Mesothelial cell of epicardium (in vitro differentiated cells): ENCODE measurements at places on chromosomes 11 and 22. TPM values are rescaled to one million over a fixed set of nuclear protein-coding genes. Genes with fewer than 3 reads are reported as not detected.

GRCh38 chr11:61918938-61919704, 1.8 kb upstream of the RAB3IL1 start:
- DNase-seq, result no peak
- peak overlapping the region; percentile 66 for H3K27ac ChIP-seq
- H3K4me1 ChIP-seq, result peaks cover 49% of the 10 kb centered on the region
- H3K27me3 ChIP-seq, result peaks cover 42% of the 10 kb centered on the region

DNA sequence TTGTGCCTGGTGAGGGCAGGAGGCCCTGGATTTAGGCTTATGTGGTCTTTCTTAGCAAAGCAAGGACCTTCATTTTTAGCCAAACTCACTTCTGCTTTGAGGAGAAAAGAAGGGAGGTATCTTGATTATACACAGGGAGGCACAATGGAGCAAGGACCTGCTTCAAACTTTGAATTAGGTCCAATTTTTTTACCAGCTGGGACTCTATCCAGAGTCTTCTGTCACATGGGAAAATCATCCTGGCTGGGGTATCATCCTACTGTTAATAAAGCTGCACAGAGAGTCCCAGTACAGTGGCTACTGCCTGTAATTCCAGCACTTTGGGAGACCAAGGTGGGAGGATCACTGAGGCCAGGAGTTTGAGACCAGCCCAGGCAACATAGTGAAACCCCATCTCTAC, 87.8 kb downstream of the CWC15 start:
- no peak for DNase-seq
- no peaks in the 10 kb centered on the region for H3K27me3 ChIP-seq
- H3K36me3 ChIP-seq, result peaks cover 39% of the 10 kb centered on the region
- H3K4me1 ChIP-seq, result no peaks in the 10 kb centered on the region
- H3K4me3 ChIP-seq, result no peak overlapping the region
- H3K27ac ChIP-seq, result no peak overlapping the region

GRCh38 chr22:49608228-49608627, 219.4 kb downstream of the BRD1 start:
- no peaks in the 10 kb centered on the region for H3K36me3 ChIP-seq
- H3K4me1 ChIP-seq, result no peaks in the 10 kb centered on the region
- H3K27me3 ChIP-seq, result peaks cover 1% of the 10 kb centered on the region
- DNase-seq, result no peak

DNA sequence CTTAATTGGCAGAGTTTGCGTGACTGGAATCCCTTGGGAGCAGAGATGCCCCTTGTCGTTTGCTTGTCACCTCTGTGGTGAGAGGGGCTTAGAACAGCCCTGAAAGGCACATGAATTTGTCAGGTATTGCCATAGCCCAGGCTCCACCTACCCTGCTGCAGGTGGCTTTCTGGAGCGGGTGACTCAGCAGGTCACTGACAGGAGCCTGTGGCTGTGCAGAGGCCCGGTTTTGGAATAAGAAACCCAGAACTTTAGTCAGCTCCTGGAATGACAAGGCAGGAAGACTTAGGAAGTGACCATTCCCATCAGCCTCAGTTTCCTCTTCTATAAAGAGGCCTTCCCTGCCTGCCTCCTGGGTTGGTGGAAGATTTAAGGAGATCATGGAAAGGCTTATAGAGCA, 539.7 kb downstream of the INSC start:
- no peak overlapping the region for H3K27ac ChIP-seq
- no peaks in the 10 kb centered on the region for H3K27me3 ChIP-seq
- DNase-seq, result no peak

DNA sequence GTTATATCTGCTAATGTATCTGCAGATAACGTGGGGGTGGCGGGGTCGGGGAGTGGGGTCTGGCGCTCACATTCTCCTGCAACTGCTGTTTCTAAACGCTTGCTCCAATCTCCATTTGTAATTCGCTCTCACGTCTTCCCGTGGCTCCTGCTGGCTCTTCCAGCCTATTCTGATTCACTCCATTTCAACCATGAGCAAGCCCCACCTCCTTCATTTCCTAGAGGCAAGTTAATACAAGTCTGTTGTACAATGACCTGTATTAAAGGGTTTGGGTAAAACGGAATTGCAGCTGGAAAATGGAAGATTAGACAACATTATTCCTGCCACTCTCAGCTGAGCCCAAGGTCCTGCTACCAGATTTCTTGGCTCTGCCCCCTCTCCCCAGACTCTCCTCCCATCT, 132.3 kb downstream of the CSNK2A3 start:
- H3K36me3 ChIP-seq, result no peaks in the 10 kb centered on the region
- no peak for DNase-seq

DNA sequence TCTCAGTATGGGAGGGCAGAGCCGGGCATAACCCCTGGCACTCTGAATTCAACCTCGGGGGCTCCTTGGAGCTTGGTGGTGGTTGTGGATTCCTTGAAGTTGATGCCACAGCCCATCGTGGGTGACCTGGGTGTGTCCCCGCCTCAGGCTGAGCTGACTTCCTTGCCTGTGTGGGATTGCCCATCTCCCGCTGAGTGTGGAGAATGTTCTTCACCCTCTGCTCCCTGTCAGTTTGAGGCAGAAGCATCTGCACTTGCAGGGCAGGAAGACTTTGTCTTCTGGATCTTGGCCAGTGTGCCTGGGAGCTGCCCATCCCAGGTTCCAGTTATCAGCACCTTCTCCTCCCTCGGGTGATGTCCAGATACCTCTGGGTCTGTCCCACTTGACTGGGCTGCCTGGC, 25.3 kb downstream of the CD82 start:
- H3K36me3 ChIP-seq, result no peaks in the 10 kb centered on the region
- H3K4me1 ChIP-seq, result peaks cover 17% of the 10 kb centered on the region
- no peaks in the 10 kb centered on the region for H3K27me3 ChIP-seq
- H3K4me3 ChIP-seq, result no peak overlapping the region
- H3K27ac ChIP-seq, result peak overlapping the region; percentile 34

DNA sequence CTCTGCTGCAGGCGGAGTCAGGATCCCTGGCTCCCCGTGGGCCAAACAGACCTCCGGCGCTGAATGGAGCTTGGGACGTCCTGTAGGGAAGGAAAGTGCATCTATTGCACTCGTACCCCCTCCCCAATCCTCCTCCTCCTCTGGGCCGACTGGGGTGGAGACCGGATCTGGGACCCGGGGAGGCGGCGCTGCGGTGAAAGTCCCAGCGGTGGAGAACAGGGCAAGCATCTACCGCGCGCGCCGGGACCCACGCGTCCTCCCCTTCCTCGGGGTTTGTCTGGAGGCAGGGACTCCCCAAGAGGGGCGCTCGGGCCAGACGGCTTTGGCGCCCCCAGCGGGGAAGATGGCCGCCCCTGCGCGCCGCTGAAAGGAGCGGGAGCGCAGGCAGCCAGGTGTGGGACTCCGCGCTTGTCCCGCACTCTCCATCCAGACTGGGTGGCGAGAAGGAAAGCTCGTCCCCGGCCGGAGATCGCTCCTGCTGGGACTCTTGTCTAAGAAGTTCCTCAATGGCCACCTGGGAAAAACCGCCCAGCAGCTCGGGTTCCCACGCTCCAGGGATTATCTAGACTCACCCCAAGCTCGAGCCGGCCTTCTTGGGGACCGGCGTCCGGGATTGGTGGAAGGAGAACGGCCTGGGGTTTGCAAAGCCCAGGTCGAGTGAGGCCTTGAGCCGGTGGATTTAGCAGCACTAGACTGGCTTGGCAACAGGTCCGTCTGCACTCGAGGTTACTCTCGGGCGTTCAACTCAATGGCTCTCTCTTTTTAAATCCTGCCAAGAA, 718 bp downstream of the FADS2 start:
- H3K4me1 ChIP-seq, result peaks cover 53% of the 10 kb centered on the region
- no peaks in the 10 kb centered on the region for H3K27me3 ChIP-seq
- peak overlapping the region; percentile 89 for H3K4me3 ChIP-seq
- H3K36me3 ChIP-seq, result peaks cover 2% of the 10 kb centered on the region

AQP11 gene
- 1.8 to 1.9 TPM (median 1.9 TPM) in 3 replicates for total RNA-seq

MMP12 gene
- not detected in 3 replicates for total RNA-seq

NAV2 gene
- 63.1 to 69.8 TPM (median 67.7 TPM) in 3 replicates for total RNA-seq

C11orf42 gene
- total RNA-seq, result not detected in 3 replicates
